ENCODE measurements at places on chromosomes 1 and 21.

DNA sequence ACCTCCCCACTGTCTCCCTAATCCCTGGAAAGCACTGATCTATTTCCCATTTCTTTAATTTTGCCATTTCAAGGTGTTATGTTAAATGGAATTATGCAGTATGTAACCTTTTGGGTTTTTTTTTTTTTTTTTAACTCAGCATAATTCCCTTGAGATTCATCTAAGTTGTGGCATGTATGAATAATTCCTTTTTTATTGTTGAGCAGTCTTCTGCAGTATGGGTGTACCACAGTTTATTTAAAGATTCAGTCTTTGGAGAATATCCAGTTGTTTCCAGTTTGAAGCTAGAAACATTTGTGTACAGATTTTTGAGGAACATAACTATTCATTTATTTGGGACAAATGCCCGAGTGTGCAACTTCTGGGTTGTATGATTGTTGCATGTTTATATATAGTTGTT lies 162.2 kb upstream of the FAM78B start:
- no peak for DNase-seq

- no peak for DNase-seq
Observed at GRCh38 chr1:64696879-64697278, 48.0 kb upstream of the RAVER2 start.

GRCh38 chr1:9466780-9467758 lies 72.2 kb upstream of the SLC25A33 start:
- no peak for DNase-seq

- no peak for DNase-seq
Observed at GRCh38 chr1:205495237-205495823, 9.1 kb upstream of the CDK18 start.

DNA sequence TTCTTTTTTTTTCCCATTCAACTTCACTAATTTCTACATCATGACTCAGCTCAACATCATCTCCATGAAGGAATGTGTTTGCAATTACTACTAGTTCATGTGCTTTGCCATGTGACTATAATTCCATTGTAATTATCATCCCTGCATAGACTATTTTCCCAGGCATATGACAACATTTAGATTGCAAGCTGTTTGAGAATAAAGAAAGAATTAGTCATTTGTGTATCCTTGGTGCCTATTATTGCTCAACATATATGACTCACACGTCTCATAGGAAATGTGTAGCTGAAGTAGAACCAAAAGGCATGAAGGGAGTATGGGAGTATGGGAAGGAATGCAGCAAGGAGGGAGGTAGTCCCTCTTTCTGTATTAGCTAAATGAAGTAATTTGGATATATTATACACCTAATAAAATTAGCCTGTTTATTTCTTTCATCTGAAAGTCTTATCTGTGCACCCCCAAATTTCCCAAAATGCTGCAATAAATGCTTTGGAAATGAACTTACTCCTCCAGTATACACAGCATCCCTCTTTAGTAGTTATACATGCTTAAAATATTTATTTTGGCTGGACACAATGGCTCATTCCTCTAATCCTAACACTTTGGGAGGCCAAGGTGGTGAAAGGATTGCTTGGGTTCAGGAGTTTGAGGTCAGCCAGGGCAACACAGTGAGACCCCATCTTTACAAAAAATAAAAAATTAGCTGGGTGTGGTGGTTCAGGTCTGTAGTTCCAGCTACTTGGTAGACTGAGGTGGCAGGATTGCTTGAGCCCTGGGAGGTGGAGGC lies 316.9 kb upstream of the ADGRL4 start:
- no peak for DNase-seq

- no peak for DNase-seq
Observed at GRCh38 chr1:93033029-93033428, 46.1 kb upstream of the MTF2 start.

GRCh38 chr1:75136195-75136815 lies 2.1 kb downstream of the LHX8 start:
- DNase-seq: no peak

DNA sequence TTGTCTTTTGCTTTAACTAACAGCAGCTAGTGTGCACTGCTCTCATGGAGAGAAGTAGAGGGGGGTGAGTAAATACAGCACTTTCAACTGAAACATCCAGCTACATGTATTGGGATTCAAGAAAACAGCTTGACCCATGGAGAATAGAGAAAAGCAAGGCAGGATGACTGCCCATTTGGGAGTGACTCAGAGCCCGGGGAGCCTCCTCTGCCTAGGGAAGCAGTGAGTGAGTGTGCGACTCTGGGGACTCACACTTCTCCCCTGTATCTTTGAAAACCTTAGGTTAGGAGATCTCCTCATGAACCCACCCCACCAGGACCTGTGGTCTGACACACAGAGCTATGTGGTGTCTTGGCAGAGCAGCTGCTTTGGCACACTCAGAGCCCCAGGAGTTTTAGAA lies 82.0 kb upstream of the PTGFR start:
- DNase-seq: no peak

DNA sequence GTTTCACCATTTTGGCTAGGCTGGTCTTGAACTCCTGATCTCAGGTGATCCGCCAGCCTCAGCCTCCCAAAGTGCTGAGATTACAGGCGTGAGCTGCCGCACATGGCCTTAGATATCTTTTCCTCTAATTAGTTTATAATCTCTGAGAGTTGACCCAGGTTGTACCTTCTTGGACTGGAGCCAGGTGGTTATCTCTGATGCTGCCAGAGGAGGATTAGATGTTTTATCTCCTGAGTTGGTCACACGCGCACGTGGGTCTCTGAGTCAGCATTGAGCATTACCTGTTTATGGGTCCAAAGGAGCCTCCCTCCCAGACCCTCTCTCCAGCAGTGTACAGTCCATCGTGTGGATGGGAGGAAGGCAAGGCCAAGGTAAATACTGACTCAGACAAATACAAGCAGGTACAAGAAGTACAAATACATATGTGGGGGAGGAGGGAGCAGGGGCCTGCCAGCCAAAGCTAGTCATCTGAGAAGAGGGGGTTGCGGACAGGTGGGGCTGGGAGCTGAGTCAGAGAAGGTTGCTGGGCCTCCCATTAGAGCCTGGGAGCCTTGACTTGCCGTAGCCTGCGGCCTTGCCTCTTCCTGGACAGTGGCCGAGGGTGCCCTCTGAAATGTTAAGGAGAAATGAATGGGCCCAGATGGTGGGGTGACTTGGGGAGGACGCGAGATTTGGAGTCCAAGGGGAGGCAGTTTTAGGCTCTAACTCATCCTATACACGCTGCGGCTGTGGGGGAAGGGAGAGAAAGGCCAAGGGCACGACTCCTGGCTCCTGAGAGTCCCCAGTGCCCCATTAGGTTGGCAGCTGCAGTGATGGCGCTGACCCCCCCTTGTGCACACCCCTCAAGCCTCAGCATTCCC lies 13.1 kb downstream of the IL6R start:
- DNase-seq: no peak

DNA sequence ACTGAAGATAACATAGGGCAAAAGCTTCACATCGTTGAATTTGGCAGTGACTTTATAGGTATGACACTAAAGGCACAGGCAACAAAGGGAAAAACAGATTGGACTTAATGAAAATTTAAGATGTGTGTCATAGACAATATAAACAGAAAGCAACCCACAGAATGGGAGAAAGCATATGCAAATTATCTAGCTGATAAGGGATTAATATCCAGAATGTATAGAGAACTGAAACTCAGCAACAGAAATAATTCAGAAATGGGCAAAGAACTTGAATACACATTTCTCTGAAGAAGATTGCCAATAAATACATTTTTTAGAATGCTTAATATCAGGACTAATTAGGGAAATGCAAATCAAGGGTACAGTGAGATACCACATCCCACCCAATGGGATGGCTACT lies 55.2 kb upstream of the ANGPTL1 start:
- no peak for DNase-seq

- DNase-seq: no peak
Observed at GRCh38 chr1:211703812-211704537, 28.6 kb upstream of the NEK2 start.

- no peak for DNase-seq
Observed at GRCh38 chr1:226447932-226448665, 40.2 kb upstream of the PARP1 start.

GRCh38 chr1:177077734-177078499 lies 86.6 kb downstream of the ASTN1 start:
- no peak for DNase-seq

- no peak for DNase-seq
Observed at GRCh38 chr1:198939956-198940355, 301.1 kb downstream of the PTPRC start.

GRCh38 chr1:214563881-214564280 lies 12.5 kb upstream of the PTPN14 start:
- no peak for DNase-seq

DNA sequence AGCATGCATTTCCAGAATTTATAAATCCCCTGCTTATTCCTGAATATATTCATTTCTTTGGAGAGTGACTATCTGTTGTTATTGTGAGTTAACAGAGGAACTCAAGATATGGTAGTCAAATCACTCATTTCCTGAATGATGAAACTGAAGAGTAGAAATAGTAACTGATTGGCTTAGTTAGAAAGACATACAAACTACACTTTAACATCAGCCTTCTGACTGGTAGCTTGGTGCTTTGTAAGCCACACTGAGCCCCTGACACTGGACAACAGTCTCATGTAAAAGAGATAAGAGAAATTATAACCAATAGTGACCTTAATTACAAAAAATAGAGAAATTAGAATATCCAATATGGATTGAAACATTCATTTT lies 4.8 kb downstream of the GBP7 start:
- no peak for DNase-seq

- no peak for DNase-seq
Observed at GRCh38 chr1:116852367-116852766, 57.3 kb upstream of the PTGFRN start.

DNA sequence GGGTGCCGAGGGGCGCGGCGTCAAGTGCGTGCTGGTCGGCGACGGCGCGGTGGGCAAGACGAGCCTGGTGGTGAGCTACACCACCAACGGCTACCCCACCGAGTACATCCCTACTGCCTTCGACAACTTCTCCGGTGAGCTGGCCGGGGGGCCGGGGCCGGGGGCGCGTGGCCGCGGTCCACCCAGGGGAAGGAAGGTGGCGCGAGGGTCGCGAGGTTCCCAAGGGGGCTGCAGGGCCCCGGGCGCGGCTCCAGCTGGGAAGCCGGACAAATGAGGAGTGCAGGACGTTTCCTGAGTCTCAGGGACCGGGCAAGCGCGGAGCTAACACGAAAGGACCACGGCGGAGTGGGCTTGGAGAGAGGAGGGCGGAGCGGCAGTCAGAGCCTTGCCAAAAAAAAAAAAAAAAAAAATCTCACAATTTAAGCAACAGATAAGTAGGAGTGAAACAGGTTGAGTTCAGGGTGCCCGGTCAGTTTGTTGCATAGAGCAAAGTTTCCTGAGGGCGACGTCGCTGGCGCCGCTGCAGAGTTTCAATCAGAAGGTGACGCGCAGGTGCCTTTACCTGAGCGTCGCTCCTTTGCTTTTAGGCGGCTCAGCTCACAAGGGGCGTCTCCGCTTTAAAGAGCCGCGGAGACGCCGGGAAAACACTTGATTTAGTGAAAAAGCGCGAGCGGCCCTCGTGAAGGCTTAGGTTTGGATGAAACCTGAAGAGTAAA lies 750 bp downstream of the RHOU start:
- DNase-seq: peak; percentile 61

GRCh38 chr1:147560765-147561471 lies 19.6 kb downstream of the BCL9 start:
- DNase-seq: no peak

GRCh38 chr1:164562061-164562460 lies 3.1 kb downstream of the PBX1 start:
- no peak for DNase-seq

DNA sequence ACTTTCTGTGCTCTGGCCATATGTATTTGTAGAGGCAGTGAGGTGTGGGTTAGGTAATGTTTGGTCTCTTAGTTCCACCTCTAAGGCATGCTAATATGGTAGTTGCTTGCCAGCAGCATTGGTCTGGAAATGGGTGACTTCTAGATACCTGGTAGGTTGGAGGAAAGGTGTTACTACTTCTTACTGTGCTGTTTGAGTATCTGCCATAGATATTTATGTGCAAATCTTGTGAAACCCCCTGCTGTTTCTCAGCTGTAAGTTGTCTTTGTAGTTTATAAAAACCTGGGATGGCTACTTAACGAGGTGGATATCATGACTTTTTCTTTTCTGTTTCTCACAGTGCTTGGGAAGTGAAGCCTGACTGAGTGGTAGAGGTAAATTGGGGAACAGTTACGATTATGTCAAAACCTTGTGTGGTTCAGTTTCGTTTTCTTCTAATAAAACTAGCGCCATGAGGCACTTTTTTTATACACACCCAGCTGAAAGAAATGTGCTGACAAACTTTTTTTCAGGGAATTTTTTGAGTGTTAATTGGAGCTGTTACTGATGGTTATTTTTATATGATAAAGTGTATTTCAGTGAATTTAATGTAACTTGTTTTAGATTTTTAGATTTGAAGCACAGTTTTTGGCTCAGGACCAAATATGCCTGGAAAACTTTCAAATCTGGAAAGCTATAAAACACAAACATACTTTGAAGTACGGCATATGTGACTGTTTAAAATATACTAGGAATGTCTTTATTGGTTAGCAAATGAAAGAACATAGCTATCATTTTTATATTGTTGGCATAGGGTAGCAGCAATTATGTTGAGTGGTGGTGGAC lies 42.1 kb downstream of the CAMSAP2 start:
- no peak for DNase-seq
